ENCODE measurements at places on chromosomes 16 and 17. TPM values are rescaled to one million over a fixed set of nuclear protein-coding genes. Genes with fewer than 3 reads are reported as not detected.

The TSPAN10 gene
- total RNA-seq = 4.5 TPM

The SOST gene
- 0.09 TPM for total RNA-seq

The FBXL16 gene
- under 0.01 TPM for total RNA-seq

The BAIAP3 gene
- total RNA-seq = 0.09 TPM

The OTOA gene
- total RNA-seq = 0.09 TPM

The KCNJ16 gene
- total RNA-seq = not detected

The C17orf50 gene
- total RNA-seq = not detected

The CACNG1 gene
- total RNA-seq = not detected

The KIF2B gene
- not detected for total RNA-seq

The HCRT gene
- not detected for total RNA-seq

The ZCCHC14 gene
- 24.5 TPM for total RNA-seq

The KCNG4 gene
- not detected for total RNA-seq

The KRTAP16-1 gene
- not detected for total RNA-seq

The PDIA2 gene
- total RNA-seq = not detected

The SLC16A13 gene
- 3.1 TPM for total RNA-seq

The CDK5R1 gene
- total RNA-seq = 1.4 TPM

The WIPF2 gene
- 9.6 TPM for total RNA-seq

The ADAM11 gene
- 0.36 TPM for total RNA-seq

The NPW gene
- not detected for total RNA-seq

The TMIGD1 gene
- total RNA-seq = not detected

The EMC6 gene
- total RNA-seq = not detected

The LRRC37A gene
- total RNA-seq = 2.3 TPM

The RHBDF1 gene
- total RNA-seq = 66.8 TPM

The KRT28 gene
- total RNA-seq = not detected

The UTP4 gene
- total RNA-seq = 29.3 TPM

The KCTD11 gene
- total RNA-seq = 6.1 TPM

The CCL7 gene
- total RNA-seq = not detected

The KLHL10 gene
- 0.09 TPM for total RNA-seq

The VAT1L gene
- 4.6 TPM for total RNA-seq

The COG1 gene
- total RNA-seq = 28.1 TPM

The KRT14 gene
- total RNA-seq = 0.82 TPM
